ENCODE measurements at places on chromosomes 16 and 17.
A peak's percentile ranks its signal among the peaks of the same experiment; 100 is the strongest.

GRCh38 chr17:44097110-44097958, 26.1 kb downstream of the HDAC5 start:
- peak; percentile 80 for DNase-seq

- no peak for DNase-seq
These were observed 9.0 kb downstream of the SDK2 start for GRCh38 chr17:73635101-73635817.

DNA sequence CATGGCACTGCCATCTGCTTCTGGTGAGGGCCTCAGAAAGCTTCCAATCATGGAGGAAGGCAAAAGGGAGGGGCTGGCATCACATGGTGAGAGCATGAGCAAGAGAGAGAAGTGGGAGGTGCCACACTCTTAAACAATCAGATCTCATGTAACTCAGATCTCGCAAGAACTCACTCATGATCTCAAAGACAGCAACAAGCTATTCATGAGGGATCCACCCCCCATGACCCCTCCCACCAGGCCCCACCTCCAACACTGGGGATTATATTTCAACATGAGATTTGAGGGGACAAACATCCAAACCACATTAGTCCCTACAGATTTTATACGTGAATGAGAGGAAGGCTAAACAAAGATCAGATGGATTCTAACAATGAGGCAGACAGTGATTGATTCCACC, 8.9 kb upstream of the TMEM132E start:
- DNase-seq: no peak

DNA sequence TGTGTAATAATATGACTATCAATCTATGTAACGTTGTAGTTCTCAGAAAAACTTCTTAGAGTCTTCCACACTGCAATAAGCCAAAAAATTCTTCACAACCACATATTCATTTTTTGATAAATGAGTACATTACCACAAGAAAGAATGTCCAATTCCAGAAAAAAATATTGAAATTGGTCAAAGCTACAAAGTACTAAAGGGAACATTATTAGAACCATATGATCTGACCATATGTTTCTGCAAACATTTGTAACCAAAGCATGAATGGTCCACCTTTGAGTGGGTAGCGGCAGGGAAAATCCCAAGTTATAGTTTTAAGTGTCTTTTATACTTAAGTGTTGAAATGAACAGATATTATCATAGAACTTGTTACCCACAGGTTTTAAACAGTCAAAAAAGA, 71.7 kb upstream of the NACA2 start:
- peak; percentile 45 for DNase-seq

- no peak for DNase-seq
These were observed 158.6 kb upstream of the ZNF267 start for GRCh38 chr16:31714903-31715504.

DNA sequence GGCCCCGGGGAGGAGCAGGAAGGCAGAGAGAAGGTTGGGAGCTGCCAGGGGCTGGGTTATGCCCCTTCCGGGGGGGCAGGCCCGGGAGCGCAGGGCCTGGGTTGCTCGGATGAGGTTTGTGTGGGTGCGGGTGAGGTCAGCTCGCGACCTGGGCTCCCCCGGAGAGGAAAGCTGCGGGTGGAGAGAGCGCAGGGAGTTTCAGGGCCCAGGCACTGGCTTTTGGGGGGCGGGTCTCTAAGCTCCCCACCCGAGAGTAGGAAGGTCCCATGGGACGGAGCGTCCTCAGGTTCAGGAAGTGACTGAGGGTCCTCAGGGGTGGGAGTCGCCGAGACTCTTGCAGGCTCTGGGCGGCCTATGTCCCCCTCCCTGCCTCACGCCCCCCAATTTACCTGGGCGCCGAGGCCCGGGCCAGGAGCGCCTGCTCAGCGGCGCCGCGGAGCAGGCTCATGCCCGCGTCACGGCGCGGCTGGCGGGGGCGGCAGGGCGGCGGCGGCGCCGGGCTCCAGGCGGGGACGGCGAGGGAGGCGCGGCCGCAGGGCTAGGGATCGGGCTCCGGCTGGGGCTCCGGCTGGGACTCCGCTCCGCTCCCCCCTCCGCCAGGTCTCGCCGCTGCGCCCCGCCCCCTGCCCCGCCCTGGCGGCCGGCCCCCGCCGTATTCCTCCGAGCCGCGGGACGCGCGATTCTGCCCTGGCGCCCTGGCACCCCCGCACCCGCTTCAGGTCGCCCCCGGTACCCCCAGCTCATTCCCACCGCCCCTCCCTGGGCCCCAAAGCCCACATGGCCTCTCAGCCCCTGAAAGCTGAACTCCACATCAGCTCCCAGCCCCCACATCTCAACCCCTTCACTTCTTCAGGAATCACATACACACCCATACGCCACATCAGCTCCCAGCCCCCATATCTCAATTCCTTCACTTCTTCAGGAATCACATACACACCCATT, at the start of gene DOK4:
DOK4 (minus strand) TSS at position 578 of the 942 bp plus-strand sequence. CDS start 6,986 bp downstream, outside the sequence.
- peak; percentile 54 for DNase-seq

Data from fibroblast of gingiva (primary cell).